PC-9 (cell line): ENCODE measurements at places on chromosomes 2 and 18. TPM values are rescaled to one million over a fixed set of nuclear protein-coding genes. Genes with fewer than 3 reads are reported as not detected.

The LRP2 gene
- not detected in 2 replicates for total RNA-seq

- DNase-seq: no peak
Observed at GRCh38 chr2:211816754-211817153, 721.8 kb downstream of the ERBB4 start.

GRCh38 chr2:164115806-164116205 lies 380.0 kb upstream of the FIGN start:
- DNase-seq: no peak

The MAIP1 gene
- total RNA-seq: 17.2 and 23.5 TPM in 2 replicates

DNA sequence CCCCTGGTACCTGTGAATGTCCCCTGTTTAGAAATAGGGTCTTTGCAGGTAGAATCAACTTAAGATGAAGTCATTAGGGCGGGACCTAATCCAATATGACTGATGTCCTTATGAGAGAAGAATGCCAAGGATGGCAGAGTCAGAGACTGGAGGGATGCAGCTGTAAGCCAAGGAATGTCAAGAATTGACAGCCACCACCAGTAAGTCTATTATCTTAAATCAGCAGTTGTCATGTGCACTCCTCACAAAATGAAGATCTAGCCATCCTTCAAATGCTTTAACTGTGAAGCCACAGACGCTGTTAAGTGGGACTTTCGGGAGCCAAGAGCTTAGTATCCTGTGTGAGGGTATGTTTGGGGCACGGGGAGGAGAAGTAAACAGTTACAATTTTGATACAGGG lies 83.2 kb downstream of the ITGA4 start:
- DNase-seq: no peak

DNA sequence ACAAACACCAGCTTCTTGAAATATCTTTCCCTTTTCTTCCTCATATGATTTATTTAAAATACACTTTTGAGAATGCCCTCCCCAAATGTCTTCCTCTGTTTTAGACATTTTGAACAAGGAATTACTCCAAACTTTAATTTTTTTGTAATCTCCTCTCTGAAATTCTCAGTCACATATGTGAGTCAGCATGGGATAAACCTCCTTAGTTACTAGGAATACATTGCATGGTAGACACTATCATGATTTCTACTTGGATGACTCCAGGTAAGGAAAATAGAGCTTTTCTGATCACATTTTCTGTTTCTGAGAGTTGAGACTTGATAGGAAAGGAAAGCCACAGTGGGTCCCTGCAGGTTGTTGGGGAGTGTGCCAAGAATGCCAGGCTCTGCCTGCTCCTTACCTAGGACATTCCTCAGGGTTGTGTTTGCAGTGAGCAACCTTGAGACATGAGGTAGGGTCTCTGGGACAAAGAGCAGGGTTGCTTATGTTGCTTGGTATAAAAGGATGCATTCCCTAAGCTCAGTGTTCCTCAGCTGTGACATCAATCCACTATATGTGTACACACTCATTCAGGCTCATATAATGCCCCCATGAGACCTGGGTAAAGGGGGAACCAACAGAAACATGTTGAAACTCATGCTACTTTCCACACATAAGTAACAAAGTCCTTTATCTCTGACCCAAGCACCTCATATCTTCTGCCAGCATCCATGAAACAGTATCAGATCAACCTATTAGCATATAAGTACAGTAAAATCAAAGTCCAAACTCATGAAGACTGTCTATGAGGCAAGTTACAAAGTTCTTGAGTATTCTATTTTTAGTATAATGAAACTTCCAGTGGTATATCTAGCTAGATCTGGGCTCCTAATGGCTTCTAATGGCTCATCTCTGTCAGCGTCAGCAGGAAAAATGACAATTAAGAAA lies 112.8 kb upstream of the SCN1A start:
- DNase-seq: peak; percentile 29

GRCh38 chr2:111037128-111037527 lies 83.6 kb upstream of the BCL2L11 start:
- no peak for DNase-seq

The GREB1 gene
- total RNA-seq: 0.20 and 0.37 TPM in 2 replicates

The SLC30A3 gene
- 1.5 and 2.3 TPM in 2 replicates for total RNA-seq

DNA sequence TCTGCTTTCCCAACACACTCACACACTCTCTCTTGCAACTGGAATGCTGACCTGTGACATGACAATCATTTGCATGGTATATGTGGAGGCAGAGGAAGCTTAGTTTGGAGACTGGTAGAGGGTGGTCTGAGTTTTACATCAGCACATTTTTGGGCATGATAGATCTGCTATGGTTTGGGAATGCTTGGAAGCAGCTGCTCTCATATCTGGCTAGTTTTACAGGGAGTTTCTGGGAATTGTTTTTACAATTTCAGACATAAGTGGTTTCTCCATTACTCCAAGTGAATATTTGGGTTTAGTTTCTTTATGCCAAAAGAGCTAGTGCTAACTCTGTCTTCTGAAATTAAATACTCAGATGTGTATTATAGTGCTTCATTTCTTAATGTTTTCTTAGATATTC lies 977.6 kb downstream of the SUCLG1 start:
- DNase-seq: no peak

DNA sequence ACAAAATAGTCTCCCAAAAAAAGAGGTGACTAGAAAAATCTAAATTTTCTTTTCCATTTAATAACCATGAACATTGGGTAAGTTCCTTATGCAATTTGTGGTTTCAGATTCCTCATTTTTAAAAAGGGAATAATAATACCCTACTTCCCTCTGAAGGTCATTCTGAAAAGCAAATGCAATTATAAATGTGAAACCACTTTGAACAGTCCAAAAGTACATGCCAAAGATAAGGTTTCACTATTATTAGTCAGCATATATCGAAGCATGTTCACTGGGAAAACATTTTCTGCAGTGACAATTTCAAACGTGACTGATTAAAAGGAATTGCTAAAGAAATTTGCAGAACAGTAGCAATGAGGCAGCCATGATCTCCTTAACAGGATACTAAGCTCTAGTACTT lies 100.1 kb upstream of the RNF152 start:
- DNase-seq: no peak

GRCh38 chr2:86649119-86649947 lies 25.7 kb upstream of the RNF103 start:
- no peak for DNase-seq

- no peak for DNase-seq
Observed at GRCh38 chr18:32670727-32671126, 102.1 kb downstream of the KLHL14 start.

DNA sequence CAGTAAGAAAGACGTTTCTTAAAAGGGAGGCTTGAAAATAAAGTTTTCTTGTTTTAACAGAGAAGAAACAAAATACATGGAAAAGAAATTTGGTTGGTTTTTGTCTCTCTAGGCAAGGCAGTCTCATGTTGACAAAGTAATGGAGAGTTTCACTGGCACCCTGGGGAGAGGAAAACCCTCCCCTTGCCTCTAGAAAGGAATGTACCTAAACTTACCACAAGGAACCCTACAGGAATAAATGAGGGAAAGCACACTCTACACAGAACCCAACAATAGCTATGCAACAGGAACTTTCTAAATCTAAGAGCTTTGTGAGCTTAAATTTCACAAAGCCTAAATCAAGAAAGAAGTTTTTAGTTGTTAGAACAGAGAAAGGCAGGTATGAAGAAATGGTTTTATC lies 37.0 kb downstream of the FIGN start:
- no peak for DNase-seq

- DNase-seq: no peak
Observed at GRCh38 chr2:53867773-53868172, 8.0 kb upstream of the GPR75 start.

DNA sequence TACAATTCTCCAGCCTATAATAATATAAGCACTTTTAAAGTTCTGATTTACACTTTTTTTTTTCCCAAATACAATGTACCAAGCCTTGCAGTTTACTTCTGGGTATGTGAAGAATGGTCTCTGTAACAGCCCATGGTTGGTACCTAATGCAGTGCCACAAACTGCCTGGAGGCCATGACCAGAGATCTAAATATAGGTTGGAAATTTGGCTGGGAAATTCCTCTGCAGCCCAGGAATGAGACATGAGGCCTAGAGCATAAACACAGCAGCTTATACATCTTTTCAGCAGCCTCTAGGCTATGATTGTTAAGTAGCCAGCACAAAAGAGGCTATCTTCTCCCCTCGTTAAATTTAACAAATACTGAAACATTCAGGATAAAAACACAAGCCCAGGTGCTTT lies 432.0 kb upstream of the FAM98A start:
- DNase-seq: no peak

The ABCG5 gene
- not detected in 2 replicates for total RNA-seq

- no peak for DNase-seq
Observed at GRCh38 chr2:111184725-111185310, 64.1 kb downstream of the BCL2L11 start.

DNA sequence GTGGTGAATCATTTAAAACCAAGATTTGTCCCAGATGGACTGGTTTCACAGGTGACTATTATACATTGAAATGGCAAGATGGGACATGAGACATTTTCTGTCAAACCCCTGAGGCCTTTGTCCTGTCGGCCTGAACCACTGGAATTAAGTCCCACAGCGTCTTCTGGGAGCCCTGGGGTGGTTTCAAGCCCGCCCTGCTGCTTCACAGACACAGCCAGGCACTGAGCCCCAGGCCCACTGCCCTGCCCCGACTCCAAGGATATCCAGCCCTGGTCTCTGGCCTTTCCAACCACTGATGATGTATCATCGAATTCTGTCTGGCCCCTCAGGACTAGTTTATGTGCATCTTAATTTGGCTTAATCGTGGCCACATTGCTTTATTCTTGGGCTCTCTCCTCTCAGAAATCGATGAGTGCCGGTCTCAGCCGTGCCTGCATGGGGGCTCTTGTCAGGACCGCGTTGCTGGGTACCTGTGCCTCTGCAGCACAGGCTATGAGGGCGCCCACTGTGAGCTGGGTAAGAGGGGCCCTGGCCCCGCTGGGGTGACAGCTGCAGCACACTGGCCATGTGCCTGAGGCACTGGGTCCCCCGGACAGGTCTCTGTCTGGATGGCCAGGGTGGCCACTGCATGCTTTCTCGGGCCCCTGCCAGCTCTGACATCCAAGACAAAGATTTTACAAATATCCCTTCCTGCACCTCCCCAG lies 39.5 kb downstream of the MTERF4 start:
- DNase-seq: no peak

DNA sequence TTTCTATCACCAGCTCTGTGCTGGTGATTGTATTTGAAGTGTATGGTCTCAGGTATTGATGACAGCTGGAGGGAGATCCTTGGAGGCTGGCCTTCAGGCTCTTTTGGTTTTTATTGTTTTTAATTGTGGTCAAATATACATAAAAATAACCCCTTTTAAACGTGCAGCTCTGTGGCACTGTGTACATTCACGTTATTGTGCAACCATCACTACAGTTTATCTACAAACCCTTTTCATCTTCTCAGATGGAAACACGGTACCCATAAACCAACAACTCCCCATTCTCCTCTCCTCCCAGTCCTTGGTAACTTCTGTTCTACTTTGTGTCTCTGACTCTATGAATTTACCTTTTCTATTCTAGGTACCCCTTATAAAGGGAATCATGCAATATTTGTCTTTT lies 79.3 kb upstream of the ATP8B1 start:
- no peak for DNase-seq

DNA sequence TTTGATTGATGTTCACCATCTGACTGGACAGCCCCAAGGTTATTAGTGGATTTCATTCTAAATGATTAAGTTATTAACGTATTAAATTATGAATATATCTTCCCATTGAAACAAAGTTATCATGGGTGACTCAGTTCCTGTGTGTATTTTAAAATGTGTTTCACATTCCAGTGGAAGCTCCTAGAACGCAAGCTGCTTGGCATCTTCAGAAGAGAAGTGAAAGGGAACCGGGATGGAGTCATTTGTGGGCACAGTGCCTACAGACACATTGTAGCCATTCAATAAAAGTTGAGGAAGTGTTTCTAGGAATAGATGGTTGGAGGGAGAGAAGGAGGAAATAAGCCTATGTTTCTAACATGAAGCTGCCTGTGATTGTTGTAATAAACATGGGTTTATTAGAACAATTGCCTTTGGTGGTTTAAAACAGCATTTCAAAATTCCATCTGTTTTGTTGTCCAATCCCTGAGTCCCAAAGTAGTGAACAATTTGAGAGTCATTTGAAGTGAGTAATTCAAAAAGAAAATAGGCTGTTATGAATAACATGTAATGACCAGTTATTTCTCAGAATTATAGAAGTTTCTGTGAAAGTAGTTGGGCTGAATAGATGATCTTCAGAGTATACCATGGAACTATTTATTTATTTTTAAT lies 143.5 kb downstream of the PKP4 start:
- DNase-seq: peak; percentile 35

- no peak for DNase-seq
Observed at GRCh38 chr2:133489146-133489545, 79.1 kb downstream of the NCKAP5 start.
